ENCODE measurements at places on chromosomes 2 and 18. TPM values are rescaled to one million over a fixed set of nuclear protein-coding genes. Genes with fewer than 3 reads are reported as not detected.

The MFSD2B gene
- total RNA-seq = 0.29 TPM

The UGT1A4 gene
- total RNA-seq = not detected

The RTP5 gene
- not detected for total RNA-seq

The POMC gene
- total RNA-seq = 0.29 TPM

The ASB18 gene
- total RNA-seq = not detected

The DYNAP gene
- not detected for total RNA-seq

The KCNS3 gene
- total RNA-seq = 5.5 TPM

The EGR4 gene
- not detected for total RNA-seq

- DNase-seq = no peak
- no peaks in the 10 kb centered on the region for H3K27me3 ChIP-seq
- peaks cover 3% of the 10 kb centered on the region for H3K36me3 ChIP-seq
- H3K4me3 ChIP-seq = no peak overlapping the region
- H3K4me1 ChIP-seq = no peaks in the 10 kb centered on the region
- no peak overlapping the region for H3K27ac ChIP-seq
Observed at GRCh38 chr2:8860239-8860638, 22.8 kb upstream of the KIDINS220 start.

DNA sequence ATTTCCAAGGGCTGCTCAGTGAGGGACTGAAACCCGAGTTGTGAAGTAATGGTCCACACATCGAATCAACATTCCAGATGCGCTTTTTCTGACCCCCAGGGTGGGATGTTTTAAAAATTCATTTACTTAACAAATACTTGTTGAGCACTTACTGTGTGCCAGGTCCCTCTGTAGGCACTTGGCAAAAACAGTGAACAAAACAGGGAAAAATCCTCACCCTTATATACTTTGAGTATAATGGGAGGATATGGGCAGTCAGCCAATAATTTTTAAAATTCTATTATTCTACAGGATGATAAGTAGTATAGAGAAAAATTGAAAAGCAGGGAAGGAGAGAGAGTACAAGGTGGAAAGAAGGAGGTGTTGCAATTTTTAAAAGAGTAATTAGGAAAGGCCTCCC lies 31.3 kb upstream of the AFTPH start:
- H3K4me1 ChIP-seq = peaks cover 12% of the 10 kb centered on the region
- H3K27ac ChIP-seq = no peak overlapping the region
- DNase-seq = no peak
- H3K4me3 ChIP-seq = no peak overlapping the region
- no peaks in the 10 kb centered on the region for H3K36me3 ChIP-seq
- H3K27me3 ChIP-seq = peaks cover 3% of the 10 kb centered on the region

DNA sequence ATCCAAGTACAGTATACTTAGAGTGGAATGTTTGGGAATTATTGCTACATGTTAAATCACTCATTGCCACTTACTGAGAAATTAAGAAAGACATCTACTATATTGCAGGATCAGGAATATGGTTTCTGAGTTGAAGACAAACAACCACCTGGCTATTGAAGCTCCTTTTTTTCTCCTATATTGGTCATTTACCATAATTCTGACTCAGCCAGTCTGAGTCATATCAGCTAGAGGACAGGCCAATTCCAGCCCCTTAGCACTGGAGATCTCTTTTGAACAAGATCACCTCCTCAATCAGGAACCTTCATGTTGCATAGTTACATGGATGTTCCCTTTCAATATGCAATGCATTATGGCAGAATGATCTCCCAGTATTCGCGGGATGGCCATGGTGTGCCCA lies 42.7 kb upstream of the CDH19 start:
- H3K36me3 ChIP-seq = no peaks in the 10 kb centered on the region
- H3K27me3 ChIP-seq = no peaks in the 10 kb centered on the region
- peaks cover 7% of the 10 kb centered on the region for H3K4me1 ChIP-seq
- H3K4me3 ChIP-seq = no peak overlapping the region
- no peak for DNase-seq

GRCh38 chr2:69180227-69180626 lies 167.2 kb downstream of the ANTXR1 start:
- no peak for DNase-seq
- peaks cover 4% of the 10 kb centered on the region for H3K27me3 ChIP-seq
- H3K36me3 ChIP-seq = peaks cover 17% of the 10 kb centered on the region
- no peak overlapping the region for H3K4me3 ChIP-seq
- peaks cover 10% of the 10 kb centered on the region for H3K4me1 ChIP-seq

DNA sequence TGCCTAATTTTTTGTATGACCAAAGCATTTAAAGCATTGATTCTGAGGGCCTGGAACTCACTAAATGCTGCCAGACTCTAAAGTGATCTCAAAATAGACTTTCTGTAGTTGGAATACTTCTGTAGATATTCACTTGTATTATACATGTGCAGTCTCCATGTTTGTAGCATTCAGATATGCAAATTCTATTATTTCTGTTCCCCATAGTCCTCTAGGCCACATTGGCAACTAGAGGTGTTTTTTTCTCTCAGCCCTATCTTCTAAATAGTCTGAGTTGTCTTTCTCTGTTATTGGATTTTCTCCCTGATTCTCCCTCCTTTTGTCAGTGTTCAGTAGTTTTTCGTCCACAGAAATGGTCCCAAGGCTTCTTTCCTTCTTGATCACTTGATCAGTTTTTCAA lies 38.5 kb downstream of the ANKRD12 start:
- no peak for DNase-seq
- H3K4me1 ChIP-seq = no peaks in the 10 kb centered on the region
- no peak overlapping the region for H3K4me3 ChIP-seq
- H3K27ac ChIP-seq = no peak overlapping the region
- H3K27me3 ChIP-seq = no peaks in the 10 kb centered on the region

DNA sequence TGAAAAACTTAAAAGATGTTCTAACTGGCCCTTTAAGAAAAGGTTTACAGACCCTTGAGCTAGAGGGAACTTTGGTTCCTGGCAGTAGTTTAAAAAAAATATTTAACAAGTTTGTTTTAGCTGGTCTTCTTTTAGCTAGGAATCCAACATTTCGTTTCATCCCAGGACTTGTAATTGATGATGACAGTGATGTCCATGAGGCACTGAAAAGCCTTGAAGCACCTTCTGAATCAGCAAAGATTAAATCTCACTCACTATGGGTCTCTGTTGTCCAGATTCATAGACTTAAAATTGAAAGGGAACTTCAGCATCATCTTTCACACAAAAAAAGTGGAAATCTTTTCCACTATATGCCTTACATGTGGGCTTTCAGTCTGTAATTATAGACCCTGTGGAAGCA lies 102.9 kb upstream of the ETAA1 start:
- H3K36me3 ChIP-seq = no peaks in the 10 kb centered on the region
- no peaks in the 10 kb centered on the region for H3K4me1 ChIP-seq
- H3K4me3 ChIP-seq = no peak overlapping the region
- DNase-seq = no peak
- no peak overlapping the region for H3K27ac ChIP-seq

- peak overlapping the region; percentile 12 for H3K27ac ChIP-seq
- DNase-seq = no peak
- peaks cover 15% of the 10 kb centered on the region for H3K4me1 ChIP-seq
- H3K4me3 ChIP-seq = peak overlapping the region; percentile 13
Observed at GRCh38 chr2:128715360-128715759, 396.7 kb upstream of the HS6ST1 start.

DNA sequence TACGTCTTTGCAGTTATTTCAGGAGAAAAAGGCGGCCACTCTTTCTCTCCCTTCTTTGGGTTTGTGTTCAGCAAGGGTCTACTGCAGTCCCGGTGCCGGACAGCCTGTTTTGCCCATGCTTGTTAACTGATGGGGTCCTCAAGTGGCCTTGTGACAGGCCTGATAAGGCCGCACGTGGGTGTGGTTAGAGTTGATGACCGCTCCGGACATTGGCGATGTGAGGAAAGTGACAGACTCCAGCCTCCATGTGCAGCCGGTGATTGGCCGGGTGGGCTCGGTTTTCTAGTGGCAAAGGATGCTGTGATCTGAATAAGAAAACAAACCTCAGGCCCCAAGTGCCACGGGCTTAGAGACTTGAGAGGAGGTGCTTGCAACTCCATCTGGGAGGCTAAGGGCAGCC lies 15.6 kb downstream of the HPCAL1 start:
- H3K4me1 ChIP-seq = no peaks in the 10 kb centered on the region
- no peak overlapping the region for H3K4me3 ChIP-seq

GRCh38 chr2:177639262-177639914 lies 246.8 kb downstream of the AGPS start:
- no peak for DNase-seq
- H3K4me3 ChIP-seq = no peak overlapping the region
- H3K36me3 ChIP-seq = peaks cover 12% of the 10 kb centered on the region
- H3K27me3 ChIP-seq = peaks cover 2% of the 10 kb centered on the region

GRCh38 chr2:3387011-3387410 lies 7.5 kb downstream of the TRAPPC12 start:
- H3K27me3 ChIP-seq = peaks cover 2% of the 10 kb centered on the region
- DNase-seq = no peak
- no peak overlapping the region for H3K27ac ChIP-seq
- no peak overlapping the region for H3K4me3 ChIP-seq
- peaks cover 6% of the 10 kb centered on the region for H3K4me1 ChIP-seq
- H3K36me3 ChIP-seq = peaks cover 10% of the 10 kb centered on the region

DNA sequence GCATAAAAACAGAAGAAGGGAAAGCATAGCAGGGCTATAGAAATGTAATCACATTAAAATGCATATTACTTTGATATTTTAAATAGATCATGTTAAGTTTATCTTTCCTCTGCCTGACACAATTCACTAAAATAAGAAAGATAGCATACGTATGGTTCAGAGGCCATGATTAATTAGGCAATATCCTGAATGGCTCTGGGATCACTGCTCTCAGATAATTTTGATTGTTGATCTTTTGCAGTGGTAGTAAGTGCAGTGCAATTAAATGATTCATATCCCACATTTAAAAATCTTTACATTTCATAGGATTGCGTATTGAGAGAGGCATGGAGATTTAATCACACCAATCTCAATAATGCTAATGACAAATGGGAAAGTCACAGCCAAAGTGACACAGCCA lies 1040.7 kb downstream of the SOCS6 start:
- no peaks in the 10 kb centered on the region for H3K4me1 ChIP-seq
- H3K36me3 ChIP-seq = no peaks in the 10 kb centered on the region
- no peak overlapping the region for H3K4me3 ChIP-seq
- H3K27me3 ChIP-seq = no peaks in the 10 kb centered on the region
- no peak for DNase-seq

DNA sequence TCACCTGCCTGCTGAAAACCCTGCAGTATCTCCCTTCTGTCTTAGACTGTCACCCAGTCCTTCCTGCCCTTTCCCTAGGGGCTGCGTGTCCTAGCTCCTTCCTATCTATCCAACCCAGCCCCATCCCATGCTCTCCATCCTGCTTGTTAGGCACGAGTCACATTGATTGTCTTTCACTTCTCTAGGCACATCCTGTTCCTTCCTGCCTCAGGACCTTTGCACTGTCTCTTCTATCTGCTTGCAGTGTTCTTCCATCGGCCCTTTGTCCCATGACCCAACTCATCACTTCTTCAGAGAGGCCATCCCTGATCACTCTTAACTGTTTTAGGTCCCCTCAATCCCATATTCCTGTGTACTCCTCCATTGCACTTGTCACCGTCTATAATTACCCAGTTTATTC lies 50.4 kb downstream of the MERTK start:
- H3K36me3 ChIP-seq = no peaks in the 10 kb centered on the region
- no peak overlapping the region for H3K4me3 ChIP-seq
- peaks cover 8% of the 10 kb centered on the region for H3K4me1 ChIP-seq
- no peak for DNase-seq
- H3K27me3 ChIP-seq = no peaks in the 10 kb centered on the region

GRCh38 chr2:25597881-25598280 lies 75.5 kb downstream of the DTNB start:
- no peak overlapping the region for H3K4me3 ChIP-seq
- H3K27ac ChIP-seq = no peak overlapping the region
- H3K4me1 ChIP-seq = peaks cover 1% of the 10 kb centered on the region
- DNase-seq = no peak
- no peaks in the 10 kb centered on the region for H3K27me3 ChIP-seq
- no peaks in the 10 kb centered on the region for H3K36me3 ChIP-seq

DNA sequence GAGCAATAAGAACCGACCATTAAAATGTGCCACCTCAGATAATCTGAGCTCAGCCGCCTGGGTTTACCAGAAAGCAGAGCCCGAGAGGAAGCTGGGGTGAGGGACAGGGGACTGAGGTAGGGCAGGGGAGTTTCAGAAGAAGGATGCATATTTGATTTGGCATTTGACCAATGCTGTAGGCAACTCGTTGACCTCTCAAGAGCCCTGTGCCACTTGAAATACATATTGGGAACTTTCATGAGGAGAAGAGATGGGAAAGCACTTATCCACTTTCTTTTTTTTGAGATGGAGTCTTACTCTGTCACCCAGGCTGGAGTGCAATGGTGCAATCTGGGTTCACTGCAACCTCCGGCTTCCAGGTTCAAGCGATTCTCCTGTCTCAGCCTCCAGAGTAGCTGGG lies 148.4 kb upstream of the SPRED2 start:
- H3K27me3 ChIP-seq = peaks cover 11% of the 10 kb centered on the region
- H3K27ac ChIP-seq = no peak overlapping the region
- peaks cover 12% of the 10 kb centered on the region for H3K4me1 ChIP-seq
- DNase-seq = no peak
- no peak overlapping the region for H3K4me3 ChIP-seq

- peaks cover 4% of the 10 kb centered on the region for H3K36me3 ChIP-seq
- no peak for DNase-seq
- no peak overlapping the region for H3K4me3 ChIP-seq
Observed at GRCh38 chr2:127419448-127420038, 1.3 kb downstream of the PROC start.

GRCh38 chr2:204072443-204073324 lies 136.1 kb downstream of the ICOS start:
- H3K36me3 ChIP-seq = no peaks in the 10 kb centered on the region
- H3K4me3 ChIP-seq = no peak overlapping the region
- H3K27me3 ChIP-seq = no peaks in the 10 kb centered on the region
- peaks cover 5% of the 10 kb centered on the region for H3K4me1 ChIP-seq
- no peak overlapping the region for H3K27ac ChIP-seq

DNA sequence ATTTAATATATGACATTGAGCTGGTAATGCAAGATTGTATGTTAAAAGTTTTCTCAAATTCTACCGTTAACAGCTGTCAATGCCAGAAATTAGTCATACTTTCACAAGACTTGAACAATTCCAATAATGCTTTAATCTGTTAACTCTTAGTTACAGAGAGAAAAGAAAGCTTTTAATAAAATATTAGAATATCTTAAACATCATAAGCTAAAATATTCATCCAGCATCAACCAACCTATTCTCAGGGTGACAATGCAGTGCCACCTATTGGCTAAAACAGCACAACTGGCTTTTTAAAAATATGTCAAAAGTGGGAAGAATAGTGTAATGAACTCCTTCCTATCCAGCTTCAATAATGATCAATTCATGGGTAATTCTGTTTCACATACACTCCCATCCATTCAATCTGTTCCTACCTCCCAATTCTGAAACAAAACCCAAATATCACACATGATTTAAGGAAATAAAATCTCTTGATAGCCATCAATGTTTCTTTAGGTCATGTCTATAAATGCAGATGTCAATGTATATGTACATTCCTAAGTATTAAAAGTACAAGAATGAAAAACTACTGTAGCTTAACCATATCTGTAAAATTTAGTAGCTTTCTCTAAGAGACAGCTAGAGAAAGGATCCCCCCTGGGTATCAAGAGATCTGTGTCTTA lies 79.8 kb upstream of the CCDC141 start:
- no peaks in the 10 kb centered on the region for H3K4me1 ChIP-seq
- no peaks in the 10 kb centered on the region for H3K27me3 ChIP-seq
- no peaks in the 10 kb centered on the region for H3K36me3 ChIP-seq
- no peak overlapping the region for H3K27ac ChIP-seq
- no peak for DNase-seq
